ENCODE measurements at places on chromosomes 4 and X.

DNA sequence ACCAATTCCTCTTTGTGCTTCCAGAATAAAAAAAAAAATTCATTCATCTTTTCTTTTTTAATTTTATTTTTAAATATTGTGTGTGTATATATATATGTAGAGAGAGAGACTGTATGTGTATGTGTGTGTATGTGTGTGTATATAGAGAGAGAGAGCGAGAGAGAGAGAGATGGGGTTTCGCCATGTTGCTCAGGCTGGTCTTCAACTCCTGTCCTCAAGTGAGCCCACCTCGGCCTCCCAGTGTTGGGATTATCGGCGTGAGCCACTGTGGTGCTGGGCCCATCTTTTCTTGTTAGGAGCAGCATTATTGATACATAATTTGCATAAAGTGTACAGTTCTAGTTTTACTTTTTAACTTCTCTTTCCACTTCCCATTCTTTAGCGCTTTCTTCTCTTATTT, 33.6 kb downstream of the KDM6A start:
- no peak for DNase-seq

GRCh38 chr4:120977435-120977997, 55.0 kb upstream of the PRDM5 start:
- peak; percentile 28 for DNase-seq

GRCh38 chr4:186920483-186920882, 196.8 kb upstream of the FAT1 start:
- no peak for DNase-seq

GRCh38 chr4:29309050-29309449, 1411.1 kb upstream of the PCDH7 start:
- DNase-seq, result no peak

DNA sequence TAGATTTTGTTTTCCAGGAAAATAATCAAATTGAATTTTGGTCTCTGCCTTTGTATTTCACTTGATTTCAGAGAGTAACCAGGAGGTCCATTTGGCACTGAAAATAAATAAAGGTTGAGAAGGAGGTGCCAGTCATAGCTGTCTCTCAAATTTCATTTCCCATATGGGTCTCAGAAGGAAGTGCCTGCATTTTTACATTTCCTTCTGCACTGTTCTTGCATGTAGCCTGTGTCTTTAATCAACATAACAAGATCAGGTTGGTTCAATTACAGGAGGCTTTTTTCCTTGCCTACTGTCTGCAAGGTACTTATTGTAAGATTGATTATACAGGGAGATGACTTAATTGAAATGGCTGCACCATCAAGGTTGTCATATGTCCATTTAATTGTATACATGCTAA, 15.7 kb downstream of the LRRC66 start:
- no peak for DNase-seq

GRCh38 chr4:185015108-185015507, 3.2 kb upstream of the HELT start:
- DNase-seq, result no peak

- peak; percentile 2 for DNase-seq
Observed at GRCh38 chrX:26032111-26032912, 105.8 kb upstream of the MAGEB18 start.
